ENCODE measurements at places on chromosomes 6 and 20.

GRCh38 chr6:100366419-100366818 lies 98.3 kb downstream of the SIM1 start:
- no peak for DNase-seq

- no peak for DNase-seq
Measured at GRCh38 chr6:169921217-169921616, 169.8 kb downstream of the ERMARD start.

DNA sequence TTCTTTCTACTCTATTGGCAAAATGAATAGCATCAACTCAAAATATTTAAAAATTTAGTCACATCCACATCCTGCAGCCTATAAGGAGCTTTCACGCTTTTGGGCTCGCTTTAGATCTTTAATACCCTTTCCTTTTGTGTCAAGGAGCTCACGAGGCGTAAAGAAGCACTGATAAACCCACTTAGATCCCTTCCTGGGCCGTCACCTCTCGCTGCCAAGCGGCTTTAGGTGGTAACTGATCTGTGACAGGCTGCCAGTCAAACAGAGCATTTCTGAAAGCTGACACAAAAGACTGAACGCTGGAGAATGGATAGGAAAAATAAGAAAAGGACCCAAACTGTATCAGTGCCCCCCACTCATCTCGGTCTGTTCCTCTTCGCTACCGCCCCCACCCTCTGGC lies 385.7 kb upstream of the MMS22L start:
- DNase-seq, result no peak

DNA sequence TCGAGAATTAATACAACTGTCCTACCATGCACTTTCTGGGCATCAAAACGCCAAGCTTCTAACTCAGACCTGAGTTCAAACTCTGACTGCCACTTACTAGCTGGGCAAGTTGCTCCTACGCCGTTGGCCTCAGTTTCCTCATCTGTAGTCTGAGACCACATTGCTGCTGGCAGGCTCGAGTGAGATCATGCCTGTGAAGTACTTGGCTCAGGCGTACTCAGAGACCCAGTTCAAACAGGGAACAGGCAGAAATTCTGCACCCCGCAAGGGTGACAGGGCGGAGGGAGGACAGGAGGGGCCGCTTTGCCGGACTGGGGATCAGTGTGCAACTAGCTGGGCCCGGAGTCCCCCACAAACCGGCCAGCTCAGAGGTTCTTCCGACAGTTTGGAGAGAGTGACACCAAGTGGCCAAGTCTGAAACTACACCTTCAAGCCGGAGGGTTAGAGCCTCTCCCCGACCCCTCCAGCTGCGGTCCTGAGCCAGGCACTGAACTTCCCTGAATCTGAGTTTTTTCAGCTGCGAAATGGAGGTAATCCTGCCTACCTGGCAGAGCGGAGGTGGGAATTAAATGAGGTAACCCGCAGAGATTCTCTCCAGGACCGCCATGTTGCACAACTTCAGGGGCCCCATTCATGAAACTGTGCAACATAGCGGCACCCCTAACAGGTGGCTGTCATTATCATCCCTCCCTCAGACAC lies 46.0 kb upstream of the PTPN1 start:
- DNase-seq, result peak; percentile 36

GRCh38 chr6:116413357-116413756 lies 42.6 kb downstream of the DSE start:
- no peak for DNase-seq

- no peak for DNase-seq
Measured at GRCh38 chr6:29295181-29295585, 6.3 kb upstream of the OR14J1 start.

- no peak for DNase-seq
Measured at GRCh38 chr6:169320013-169320412, 66.4 kb upstream of the THBS2 start.

GRCh38 chr20:47354714-47355488 lies 1.6 kb downstream of the ZMYND8 start:
- DNase-seq, result no peak

DNA sequence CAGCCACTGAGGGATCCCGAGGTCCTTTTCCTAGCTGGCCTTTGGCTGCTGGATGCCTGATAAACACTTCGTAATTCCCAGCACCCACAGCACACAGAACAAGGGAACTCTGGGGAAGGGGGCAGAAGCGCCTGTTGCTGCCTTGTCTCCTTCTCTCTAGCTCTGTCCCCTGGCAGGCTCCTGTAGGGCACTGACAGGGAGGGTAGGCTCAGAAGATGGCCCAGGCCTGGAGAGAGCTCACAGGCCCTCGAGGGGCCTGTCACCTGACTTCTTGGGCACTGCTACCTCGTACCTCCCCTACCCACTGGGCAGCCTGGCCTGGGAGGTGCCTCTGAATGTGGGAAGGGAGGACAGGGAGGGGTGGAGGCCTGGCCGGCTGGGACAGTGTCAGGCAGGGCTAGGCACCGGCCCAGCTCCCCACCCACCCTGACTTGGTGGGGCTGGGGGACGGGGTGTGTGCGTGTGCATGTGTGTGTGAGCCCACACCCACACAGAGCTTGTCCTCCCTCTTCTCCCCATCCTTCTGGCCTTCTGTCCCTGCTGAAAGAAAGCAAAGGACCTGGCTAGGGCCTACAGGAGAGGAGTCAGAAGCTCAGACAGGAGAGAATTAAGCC lies 18.1 kb downstream of the C6orf132 start:
- no peak for DNase-seq

GRCh38 chr6:2229039-2229438 lies 16.4 kb downstream of the GMDS start:
- DNase-seq, result no peak

- no peak for DNase-seq
Measured at GRCh38 chr6:88490908-88491264, 324.7 kb upstream of the CNR1 start.

- no peak for DNase-seq
Measured at GRCh38 chr6:97586344-97586743, 303.3 kb upstream of the MMS22L start.

GRCh38 chr6:90297867-90298381 lies 1.3 kb upstream of the BACH2 start:
- no peak for DNase-seq

DNA sequence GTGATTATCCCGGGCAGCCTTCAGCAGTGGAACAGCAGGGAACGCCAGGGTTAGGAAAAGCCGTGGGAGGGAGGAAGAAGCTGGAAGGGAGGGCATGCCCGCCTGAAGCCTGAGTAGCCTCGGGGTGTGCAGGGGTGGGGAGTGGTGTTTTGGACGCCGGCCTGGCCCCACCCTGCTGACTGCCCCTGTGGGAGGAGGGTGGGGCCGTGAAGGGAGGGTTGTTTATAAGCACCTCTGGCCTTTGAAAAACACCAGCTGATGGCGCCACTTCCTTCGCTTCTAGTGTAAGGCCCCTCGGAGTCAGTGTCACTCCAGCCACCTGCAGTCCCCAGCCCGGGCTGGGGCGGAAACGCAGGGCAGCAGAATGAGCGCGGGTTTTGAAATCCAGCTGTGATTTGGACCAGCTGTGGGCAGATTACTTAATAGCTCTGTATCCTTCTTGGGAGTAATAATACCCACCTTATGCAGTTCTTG lies 52.8 kb upstream of the BMP6 start:
- DNase-seq, result no peak

DNA sequence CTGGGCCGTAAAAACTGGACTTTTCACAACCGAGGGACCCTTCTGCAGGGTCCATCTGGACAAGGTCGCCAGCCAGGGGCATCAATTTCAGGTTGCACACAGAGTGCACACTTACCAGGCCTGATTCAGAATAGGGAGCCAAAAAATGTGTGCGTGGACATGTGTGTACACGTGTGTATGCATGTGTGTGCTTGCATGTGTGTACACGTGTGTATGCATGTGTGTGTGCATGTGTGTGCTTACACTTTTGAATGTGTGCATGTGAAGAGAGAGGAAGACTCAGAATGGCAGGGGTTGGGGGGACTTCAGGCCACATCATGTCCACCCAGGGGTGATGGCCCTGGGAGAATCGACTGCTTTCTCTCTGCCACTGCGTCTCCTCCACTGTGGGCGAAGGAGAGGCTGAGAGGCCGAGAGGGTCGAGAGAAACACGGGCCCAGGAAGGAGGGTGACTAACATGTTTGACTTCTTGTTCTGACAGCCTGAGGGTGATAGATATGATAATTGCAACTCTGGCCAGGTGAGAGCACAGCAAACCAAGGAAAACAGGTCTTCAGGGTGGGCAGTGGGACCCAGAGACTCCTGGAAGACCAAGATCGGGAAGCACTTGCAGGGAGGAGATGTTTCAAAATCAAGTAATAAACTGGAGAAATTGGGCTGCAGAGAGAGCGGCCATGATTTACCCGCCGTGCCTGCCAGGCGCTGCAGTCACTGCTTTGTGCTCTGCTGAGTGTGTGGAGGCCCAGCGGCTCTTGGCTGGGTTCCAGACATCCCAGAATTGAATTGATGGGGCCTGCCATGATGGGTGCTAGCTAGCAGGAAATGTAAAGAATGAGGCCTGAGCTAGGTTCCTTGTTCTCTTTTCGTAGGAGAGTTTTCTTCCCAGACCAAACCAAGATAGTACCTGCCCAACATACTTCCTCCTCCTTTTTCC lies 310.8 kb downstream of the QKI start:
- no peak for DNase-seq

- DNase-seq, result no peak
Measured at GRCh38 chr20:19976595-19977372, 40.4 kb upstream of the NAA20 start.

DNA sequence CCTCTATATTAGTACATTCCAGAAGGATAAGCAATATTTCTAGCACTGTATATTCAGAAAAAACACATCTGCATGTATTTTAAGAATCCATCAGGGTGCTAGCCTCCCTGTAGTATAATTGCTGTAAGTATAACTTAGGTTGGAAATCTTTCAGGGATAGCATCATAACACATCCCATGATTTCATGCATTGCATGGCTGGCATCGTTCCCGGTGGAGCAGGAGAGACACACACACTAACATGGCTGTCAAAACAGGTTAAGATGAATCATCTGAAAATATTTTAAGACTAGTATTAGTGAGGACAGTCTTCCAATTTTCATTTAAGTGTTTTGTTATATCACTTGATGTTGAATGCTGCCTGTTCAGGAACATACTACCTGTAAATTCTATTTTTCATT lies 32.1 kb upstream of the CENPW start:
- no peak for DNase-seq

- DNase-seq, result peak; percentile 61
Measured at GRCh38 chr6:150600301-150601017, 774 bp downstream of the PLEKHG1 start.

DNA sequence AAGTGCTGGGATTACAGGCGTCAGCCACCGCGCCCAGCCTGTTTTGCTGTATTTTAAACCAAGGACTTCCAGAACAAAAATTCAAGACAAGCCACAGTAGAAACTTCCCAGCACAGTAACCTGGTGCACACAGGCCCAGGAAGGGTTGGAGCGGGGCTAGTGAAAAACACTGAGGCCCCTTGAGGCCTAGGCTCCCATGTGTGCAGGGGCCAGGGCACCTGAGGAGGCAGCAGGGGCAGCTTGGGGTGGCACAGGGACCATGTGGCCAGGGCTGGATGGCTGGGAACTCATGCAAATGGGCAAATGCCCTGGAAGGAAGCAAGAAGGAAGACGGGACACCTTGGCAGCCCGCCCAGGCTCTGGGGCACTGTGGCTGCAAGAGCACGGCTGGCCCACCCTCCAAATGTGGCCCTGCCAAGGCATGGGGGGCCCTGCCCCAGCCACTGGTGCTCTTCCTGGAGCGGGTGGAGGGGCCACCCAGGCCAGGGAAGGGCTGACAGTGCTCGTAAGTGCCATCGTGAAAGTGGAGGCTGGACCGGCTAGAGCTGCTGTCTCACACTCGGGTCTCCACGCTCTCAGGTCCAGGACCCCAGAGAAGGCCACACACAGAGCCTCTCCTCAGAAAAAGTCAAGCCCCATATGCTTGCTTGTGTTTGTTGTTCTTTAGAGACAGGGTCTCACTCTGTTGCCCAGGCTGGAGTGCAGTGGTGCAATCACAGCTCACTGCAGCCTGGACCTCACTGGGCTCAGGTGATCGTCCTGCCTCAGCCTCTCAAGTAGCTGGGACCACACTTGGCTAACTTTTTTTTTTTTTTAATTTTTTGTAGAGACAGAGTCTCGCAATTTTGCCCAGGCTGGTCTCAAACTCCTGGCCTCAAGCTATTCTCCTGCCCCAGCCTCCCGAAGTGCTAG lies 10.3 kb downstream of the SLC2A4RG start:
- no peak for DNase-seq

DNA sequence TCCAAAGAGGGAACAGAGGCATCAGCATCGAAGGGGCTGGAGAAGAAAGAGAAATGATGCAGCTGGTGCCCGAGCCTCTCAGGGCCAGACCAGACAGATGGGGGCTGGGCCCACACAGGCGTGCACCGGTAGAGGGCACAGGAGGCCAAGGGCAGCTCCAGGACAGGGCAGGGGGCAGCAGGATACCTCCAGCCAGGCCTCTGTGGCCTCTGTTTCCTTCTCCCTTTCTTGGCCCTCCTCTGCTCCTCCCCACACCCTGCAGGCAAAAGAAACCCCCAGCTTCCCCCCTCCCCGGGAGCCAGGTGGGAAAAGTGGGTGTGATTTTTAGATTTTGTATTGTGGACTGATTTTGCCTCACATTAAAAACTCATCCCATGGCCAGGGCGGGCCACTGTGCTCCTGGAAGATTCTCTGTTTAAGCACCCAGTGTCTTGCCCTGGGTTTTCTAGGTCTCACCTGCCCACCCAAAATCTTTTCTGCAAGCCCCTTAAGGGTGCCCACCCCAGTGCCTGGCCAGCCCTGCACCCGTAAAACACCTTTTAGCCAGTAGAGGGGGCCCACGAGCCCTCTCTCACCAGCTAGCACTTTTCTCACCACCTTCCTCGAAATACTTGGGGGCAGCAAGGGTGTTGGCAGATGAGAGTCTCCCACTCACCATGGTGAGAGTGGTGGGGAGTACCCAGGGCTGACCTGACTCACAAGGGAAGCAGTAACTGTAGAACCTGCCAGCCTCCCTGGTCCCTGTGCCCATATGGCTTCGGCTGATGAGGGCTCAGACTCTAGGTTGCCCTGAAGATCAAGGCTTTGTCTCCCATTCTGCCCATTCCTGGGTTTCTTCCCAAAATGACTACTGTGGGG lies 35.7 kb upstream of the ID1 start:
- DNase-seq, result peak; percentile 41

DNA sequence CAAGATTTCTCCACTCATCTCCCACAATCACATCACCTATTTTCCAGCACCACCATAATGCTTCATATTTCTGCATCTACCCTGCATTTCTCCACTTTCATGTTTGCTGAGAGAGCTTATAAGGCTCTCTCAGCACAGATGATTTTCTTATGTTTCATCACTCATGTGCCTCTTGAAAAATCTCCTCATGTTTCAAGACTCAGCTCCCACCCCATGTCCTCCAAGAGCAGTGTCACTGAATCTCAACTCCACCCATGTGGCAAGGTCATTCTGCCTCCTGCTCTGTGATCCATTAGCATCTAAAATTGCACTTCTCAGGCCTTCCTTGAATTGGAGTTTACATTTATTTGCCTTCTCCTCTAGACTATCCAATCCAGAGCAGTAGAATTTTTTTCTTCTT lies 178.7 kb upstream of the IRAK1BP1 start:
- no peak for DNase-seq

Data from stimulated activated CD8-positive, alpha-beta memory T cell treated with anti-CD3 and anti-CD28 coated beads, Interleukin-15, amount 100 ng/mL, for 48 hours (primary cell).